Ureter (tissue), 1 donor: ENCODE measurements at places on chromosomes 3 and 15. TPM values are rescaled to one million over a fixed set of nuclear protein-coding genes. Genes with fewer than 3 reads are reported as not detected.

CLRN1 gene
- not detected for total RNA-seq

NEK10 gene
- total RNA-seq, result 9.4 TPM

NPTN gene
- total RNA-seq, result 135 TPM

ECE2 gene
- total RNA-seq, result 0.81 TPM

CDCP1 gene
- total RNA-seq, result 40.6 TPM

KNG1 gene
- total RNA-seq, result not detected

GPR176 gene
- total RNA-seq, result 1.7 TPM

SPESP1 gene
- total RNA-seq, result 3.0 TPM

DUOXA2 gene
- 3.9 TPM for total RNA-seq

SCAANT1 gene
- not detected for total RNA-seq

PLA2G4E gene
- 0.34 TPM for total RNA-seq
